ENCODE measurements at places on chromosomes 3 and 15.

DNA sequence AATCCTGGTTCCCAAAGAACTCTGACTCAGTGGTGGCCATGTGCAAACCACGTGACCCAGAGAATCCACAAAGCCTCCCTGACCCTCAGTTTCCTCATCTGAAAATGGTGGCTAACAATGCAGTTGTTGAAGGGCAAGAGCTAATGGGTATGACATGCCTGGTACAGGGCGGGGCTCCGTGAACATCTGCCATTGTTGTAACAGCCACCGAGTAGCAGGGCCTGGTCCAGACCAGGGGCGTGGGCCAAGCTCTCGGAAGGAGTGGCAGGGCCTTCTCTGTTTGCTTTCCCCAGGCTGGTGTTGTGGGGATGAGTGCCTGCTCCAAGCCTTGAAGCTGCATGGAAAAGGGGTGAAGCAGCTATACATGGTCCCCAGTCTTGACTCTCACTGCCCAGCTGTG lies 13.4 kb downstream of the MAPKAPK3 start:
- DNase-seq: no peak
- H3K27me3 ChIP-seq: no peaks in the 10 kb centered on the region
- H3K36me3 ChIP-seq: no peaks in the 10 kb centered on the region
- no peak overlapping the region for H3K27ac ChIP-seq
- H3K4me3 ChIP-seq: no peak overlapping the region

GRCh38 chr15:66628976-66629723 lies 63.4 kb upstream of the LCTL start:
- no peak overlapping the region for H3K4me3 ChIP-seq
- H3K27ac ChIP-seq: no peak overlapping the region
- peaks cover 6% of the 10 kb centered on the region for H3K4me1 ChIP-seq
- H3K36me3 ChIP-seq: no peaks in the 10 kb centered on the region

- H3K4me1 ChIP-seq: peaks cover 10% of the 10 kb centered on the region
- H3K27me3 ChIP-seq: no peaks in the 10 kb centered on the region
- no peak for DNase-seq
- H3K36me3 ChIP-seq: peaks cover 35% of the 10 kb centered on the region
- H3K4me3 ChIP-seq: no peak overlapping the region
Observed at GRCh38 chr3:52683611-52684010, 2.1 kb downstream of the PBRM1 start.

DNA sequence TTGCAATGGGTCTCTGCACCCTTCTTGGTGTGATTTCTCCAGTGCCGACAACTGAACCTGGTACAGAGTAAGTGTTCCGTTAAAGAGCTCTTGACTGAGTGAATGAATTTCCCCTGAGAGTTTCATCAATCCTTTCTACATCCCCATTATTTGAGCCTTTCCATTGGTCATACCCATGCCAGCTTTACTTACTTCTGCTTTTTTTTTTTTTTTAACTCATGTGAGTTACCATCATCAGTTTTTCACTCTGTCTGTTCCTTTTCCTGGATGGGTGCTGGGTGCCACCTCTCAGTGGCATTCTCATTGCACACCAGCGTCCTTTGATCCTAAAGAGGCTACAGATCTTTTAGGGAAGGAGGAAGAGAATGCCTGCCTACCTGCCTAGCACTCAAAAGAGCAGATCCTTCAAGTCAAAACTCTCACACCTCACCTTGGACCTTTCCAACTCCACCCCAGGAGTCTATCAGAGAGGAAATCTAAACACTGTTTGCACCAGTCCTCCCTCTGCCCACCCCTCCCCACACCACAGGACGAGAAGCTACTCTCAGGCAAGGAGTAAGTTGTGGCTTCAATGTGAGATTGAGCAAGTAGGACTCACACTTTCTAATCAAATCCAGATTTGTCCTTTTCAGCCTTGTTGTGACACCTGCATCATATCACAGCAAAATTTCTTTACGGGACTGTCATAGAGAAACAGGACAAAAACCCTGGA lies 13.1 kb upstream of the USP3 start:
- H3K27ac ChIP-seq: peak overlapping the region; percentile 52
- no peaks in the 10 kb centered on the region for H3K36me3 ChIP-seq
- no peaks in the 10 kb centered on the region for H3K27me3 ChIP-seq
- H3K4me3 ChIP-seq: no peak overlapping the region
- peaks cover 15% of the 10 kb centered on the region for H3K4me1 ChIP-seq

DNA sequence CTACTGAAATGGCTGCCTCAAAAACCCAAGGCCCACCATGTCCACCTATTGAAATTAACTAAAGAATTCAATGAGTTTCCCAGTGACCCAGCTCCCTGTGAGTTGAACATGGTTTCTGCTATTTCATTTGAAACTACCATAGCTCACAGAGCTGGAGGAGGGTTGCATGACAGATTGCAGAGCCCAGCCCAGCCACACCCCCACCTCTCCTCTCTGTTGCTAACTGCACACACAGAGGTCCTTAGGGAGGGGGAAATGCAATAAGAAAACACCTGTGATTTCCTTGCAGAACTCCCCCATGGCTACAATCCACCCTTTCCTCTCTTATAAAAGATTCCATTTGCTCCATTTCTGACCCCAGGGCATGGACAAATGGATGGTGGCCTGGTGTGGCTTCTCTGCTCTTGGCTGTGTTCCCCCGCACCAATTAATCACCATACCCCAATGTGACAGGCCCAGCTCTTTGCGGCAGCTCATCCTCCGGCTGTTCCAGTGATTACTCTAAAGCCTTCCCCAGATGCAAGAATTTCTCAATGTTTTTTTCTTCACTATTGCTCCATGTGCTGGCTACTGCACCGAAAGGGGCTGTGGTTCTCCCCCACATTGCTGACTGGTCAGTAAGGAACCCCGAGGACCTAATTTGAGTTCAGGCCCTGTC lies 208.4 kb upstream of the KBTBD8 start:
- H3K27ac ChIP-seq: no peak overlapping the region
- no peak overlapping the region for H3K4me3 ChIP-seq
- H3K36me3 ChIP-seq: no peaks in the 10 kb centered on the region

GRCh38 chr15:38145651-38146111 lies 107.0 kb upstream of the SPRED1 start:
- H3K4me1 ChIP-seq: no peaks in the 10 kb centered on the region
- H3K36me3 ChIP-seq: no peaks in the 10 kb centered on the region
- no peak overlapping the region for H3K27ac ChIP-seq
- DNase-seq: no peak
- no peaks in the 10 kb centered on the region for H3K27me3 ChIP-seq

- H3K4me1 ChIP-seq: peaks cover 4% of the 10 kb centered on the region
- peak within 1 kb of the TSS; percentile 96 for H3K27ac ChIP-seq
- no peaks in the 10 kb centered on the region for H3K36me3 ChIP-seq
- peak; percentile 96 for DNase-seq
- H3K27me3 ChIP-seq: no peaks in the 10 kb centered on the region
Observed at GRCh38 chr3:196739671-196740480, at the start of gene PAK2. TSS of gene PAK2 (plus strand) at chr3:196739857. CDS start at chr3:196782647, 42,790 bp downstream.

DNA sequence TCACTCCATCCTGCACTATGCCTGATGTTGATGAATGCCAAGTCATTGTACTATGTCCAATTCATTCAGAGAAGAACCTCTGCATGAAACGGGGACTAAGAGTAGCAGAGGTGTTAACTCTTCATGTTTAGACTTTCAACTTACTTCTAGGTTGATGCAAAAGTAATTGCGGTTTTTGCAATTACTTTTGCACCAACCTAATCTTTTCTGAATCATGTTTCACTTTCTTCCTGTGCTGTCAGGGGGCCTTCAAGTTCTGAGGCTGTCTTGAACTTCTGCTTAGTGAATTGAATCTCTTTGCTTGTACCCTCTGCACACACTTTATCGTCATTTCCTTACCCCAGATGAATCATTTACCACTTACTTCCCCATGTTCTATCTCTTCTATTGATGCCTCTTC lies 636.2 kb downstream of the NAALADL2 start:
- H3K36me3 ChIP-seq: no peaks in the 10 kb centered on the region
- H3K4me1 ChIP-seq: no peaks in the 10 kb centered on the region
- H3K27ac ChIP-seq: no peak overlapping the region

- no peaks in the 10 kb centered on the region for H3K4me1 ChIP-seq
- H3K27me3 ChIP-seq: no peaks in the 10 kb centered on the region
Observed at GRCh38 chr3:106191913-106192312, 323.1 kb upstream of the CBLB start.

DNA sequence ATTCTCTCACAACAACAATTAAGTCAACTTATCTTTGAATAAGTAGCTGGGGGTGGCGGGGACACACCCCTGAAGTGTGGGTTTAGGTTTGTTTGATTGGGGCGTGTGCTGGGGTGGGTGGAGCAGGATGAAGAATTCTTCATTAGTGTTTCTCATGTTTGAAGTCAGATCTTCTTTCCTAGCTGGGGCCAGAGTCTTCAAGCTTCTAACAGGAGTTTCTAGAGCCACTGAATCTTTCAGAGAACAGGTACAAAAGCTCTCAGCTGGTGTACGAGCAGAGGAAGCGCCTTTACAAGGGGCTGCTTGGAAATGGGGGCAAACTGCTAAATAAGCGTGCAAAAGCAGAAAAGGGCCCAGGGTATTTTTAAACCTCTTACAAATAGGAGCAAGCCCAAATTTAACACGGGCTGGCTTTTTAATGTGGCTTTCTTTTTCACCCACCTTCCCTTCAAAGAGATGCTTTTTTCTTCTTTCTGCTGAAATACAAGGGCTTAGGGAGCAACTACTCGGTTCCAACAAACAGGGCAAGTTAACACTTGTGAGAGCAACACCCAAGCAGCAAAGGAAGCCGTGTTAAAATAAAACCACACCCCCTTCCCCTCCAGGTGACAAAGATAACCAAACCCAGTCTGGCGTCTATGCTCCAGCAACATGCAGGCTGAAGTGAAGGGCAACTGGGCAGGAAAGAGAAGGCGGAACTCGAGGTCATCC lies 86.9 kb upstream of the RASGRP1 start:
- H3K27me3 ChIP-seq: no peaks in the 10 kb centered on the region
- no peaks in the 10 kb centered on the region for H3K36me3 ChIP-seq
- no peak overlapping the region for H3K4me3 ChIP-seq
- no peaks in the 10 kb centered on the region for H3K4me1 ChIP-seq
- DNase-seq: no peak
- H3K27ac ChIP-seq: no peak overlapping the region

DNA sequence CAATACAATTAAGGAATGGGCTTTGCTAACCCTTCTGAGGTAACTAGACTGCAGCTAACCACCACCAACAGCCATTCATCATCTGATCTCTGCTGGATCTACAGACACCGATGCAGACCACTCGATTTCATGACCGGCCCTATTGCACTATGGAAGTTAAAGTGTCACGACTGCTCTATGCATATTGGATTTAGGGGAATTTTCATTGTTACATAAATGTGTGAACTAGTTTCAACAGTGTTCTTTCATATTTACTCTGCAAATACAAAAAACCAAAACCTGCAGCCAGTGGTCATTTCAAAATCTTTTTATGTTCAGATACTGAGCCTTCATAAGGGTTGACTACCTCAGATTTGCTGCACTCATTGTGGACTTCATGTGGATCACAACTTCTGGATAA lies 14.5 kb downstream of the CDV3 start:
- H3K36me3 ChIP-seq: peaks cover 53% of the 10 kb centered on the region
- no peak for DNase-seq
- H3K4me1 ChIP-seq: no peaks in the 10 kb centered on the region
- H3K27me3 ChIP-seq: no peaks in the 10 kb centered on the region
- no peak overlapping the region for H3K4me3 ChIP-seq

GRCh38 chr3:143352850-143353550 lies 233.4 kb downstream of the CHST2 start:
- no peaks in the 10 kb centered on the region for H3K36me3 ChIP-seq
- no peaks in the 10 kb centered on the region for H3K4me1 ChIP-seq
- no peak overlapping the region for H3K4me3 ChIP-seq

GRCh38 chr15:94346282-94346681 lies 114.9 kb downstream of the MCTP2 start:
- no peaks in the 10 kb centered on the region for H3K27me3 ChIP-seq
- no peak overlapping the region for H3K27ac ChIP-seq
- H3K36me3 ChIP-seq: no peaks in the 10 kb centered on the region
- no peak overlapping the region for H3K4me3 ChIP-seq
- H3K4me1 ChIP-seq: no peaks in the 10 kb centered on the region

GRCh38 chr3:170128977-170129431 lies 52.5 kb downstream of the PHC3 start:
- DNase-seq: no peak
- no peak overlapping the region for H3K4me3 ChIP-seq
- H3K27me3 ChIP-seq: no peaks in the 10 kb centered on the region

DNA sequence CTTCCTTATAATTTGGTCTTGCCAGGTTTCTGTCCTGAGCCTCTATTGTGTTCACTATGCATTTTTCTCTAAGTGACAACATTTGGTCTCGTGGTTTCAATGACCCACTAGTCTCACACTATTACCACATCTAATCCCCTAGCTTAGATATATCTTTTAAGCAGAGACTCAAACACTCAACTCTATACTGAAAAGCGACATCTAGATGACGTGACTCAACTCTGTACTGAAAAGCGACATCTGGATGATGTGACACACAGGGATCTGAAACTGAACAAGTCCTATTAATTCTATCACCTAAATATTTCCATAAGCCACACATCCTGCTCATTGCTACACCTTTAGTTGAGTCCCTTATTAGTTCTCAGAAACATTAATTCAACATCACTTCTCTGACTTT lies 141.7 kb upstream of the MBNL1 start:
- H3K27ac ChIP-seq: no peak overlapping the region
- no peaks in the 10 kb centered on the region for H3K4me1 ChIP-seq
- DNase-seq: no peak
- no peaks in the 10 kb centered on the region for H3K36me3 ChIP-seq

DNA sequence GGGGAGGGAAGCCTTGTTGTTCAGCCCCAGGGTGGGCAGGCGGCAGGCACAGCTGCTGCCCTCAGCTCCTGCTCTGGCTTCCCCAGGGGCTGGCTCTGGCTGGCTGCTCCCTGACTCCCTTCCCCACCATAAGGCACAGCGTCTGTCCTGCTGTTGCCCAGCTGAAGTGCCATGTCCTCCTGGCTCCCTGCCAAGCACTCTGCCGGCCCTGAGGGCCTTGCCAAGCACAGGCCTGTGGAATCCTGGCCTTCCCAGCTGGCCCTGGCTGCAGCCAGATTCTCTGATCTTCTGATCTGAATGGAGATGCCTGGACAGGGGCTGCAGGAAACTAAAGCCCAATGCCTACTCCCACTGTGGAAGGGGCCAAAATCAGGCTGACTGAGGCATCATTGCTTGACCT lies 1.1 kb downstream of the IQCF6 start:
- H3K4me3 ChIP-seq: no peak overlapping the region
- peaks cover 14% of the 10 kb centered on the region for H3K4me1 ChIP-seq
- H3K27me3 ChIP-seq: peaks cover 7% of the 10 kb centered on the region
- DNase-seq: peak; percentile 75
- no peak overlapping the region for H3K27ac ChIP-seq

- H3K4me3 ChIP-seq: no peak overlapping the region
- no peak overlapping the region for H3K27ac ChIP-seq
- no peaks in the 10 kb centered on the region for H3K36me3 ChIP-seq
- H3K27me3 ChIP-seq: no peaks in the 10 kb centered on the region
- H3K4me1 ChIP-seq: no peaks in the 10 kb centered on the region
- DNase-seq: no peak
Observed at GRCh38 chr3:34377961-34378360, 579.5 kb downstream of the PDCD6IP start.

GRCh38 chr15:74584779-74585178 lies 30.9 kb upstream of the CLK3 start:
- no peak overlapping the region for H3K27ac ChIP-seq
- peaks cover 15% of the 10 kb centered on the region for H3K36me3 ChIP-seq
- H3K4me1 ChIP-seq: peaks cover 13% of the 10 kb centered on the region

- H3K36me3 ChIP-seq: no peaks in the 10 kb centered on the region
- H3K4me3 ChIP-seq: no peak overlapping the region
- peaks cover 37% of the 10 kb centered on the region for H3K4me1 ChIP-seq
Observed at GRCh38 chr3:12444582-12445471, 39.5 kb upstream of the TSEN2 start.

GRCh38 chr3:169288553-169288952 lies 375.0 kb downstream of the MECOM start:
- no peak overlapping the region for H3K4me3 ChIP-seq
- DNase-seq: no peak
- H3K27me3 ChIP-seq: no peaks in the 10 kb centered on the region
- no peak overlapping the region for H3K27ac ChIP-seq

Measured in muscle of leg (tissue), 16 donors.